ENCODE measurements at places on chromosomes 5 and 9. TPM values are rescaled to one million over a fixed set of nuclear protein-coding genes. Genes with fewer than 3 reads are reported as not detected.

The UAP1L1 gene
- 19.1 TPM for total RNA-seq

The PIP5KL1 gene
- 2.5 TPM for total RNA-seq

The GABRB2 gene
- total RNA-seq: not detected

The FAM240B gene
- total RNA-seq: not detected

The ATOX1 gene
- total RNA-seq: 46.9 TPM

The KLHL3 gene
- 24.1 TPM for total RNA-seq

The TMEM215 gene
- not detected for total RNA-seq

- DNase-seq: no peak
- peaks cover 30% of the 10 kb centered on the region for H3K27me3 ChIP-seq
These were observed 2.9 kb downstream of the PLCXD3 start for GRCh38 chr5:41507501-41507900.

- DNase-seq: no peak
- H3K4me3 ChIP-seq: no peak overlapping the region
- no peaks in the 10 kb centered on the region for H3K4me1 ChIP-seq
- no peak overlapping the region for H3K27ac ChIP-seq
- no peaks in the 10 kb centered on the region for H3K36me3 ChIP-seq
These were observed 558.6 kb upstream of the SGCD start for GRCh38 chr5:155768332-155768731.

- no peak for DNase-seq
- H3K27ac ChIP-seq: no peak overlapping the region
- H3K36me3 ChIP-seq: no peaks in the 10 kb centered on the region
- H3K4me1 ChIP-seq: no peaks in the 10 kb centered on the region
These were observed 22.6 kb downstream of the SEMA5A start for GRCh38 chr5:9523090-9523823.

- H3K4me3 ChIP-seq: no peak overlapping the region
- no peaks in the 10 kb centered on the region for H3K27me3 ChIP-seq
- no peaks in the 10 kb centered on the region for H3K36me3 ChIP-seq
- no peaks in the 10 kb centered on the region for H3K4me1 ChIP-seq
- no peak for DNase-seq
These were observed 505.1 kb downstream of the IRX1 start for GRCh38 chr5:4100739-4101138.

- H3K36me3 ChIP-seq: no peaks in the 10 kb centered on the region
- no peak overlapping the region for H3K4me3 ChIP-seq
- H3K4me1 ChIP-seq: no peaks in the 10 kb centered on the region
- peaks cover 3% of the 10 kb centered on the region for H3K27me3 ChIP-seq
- H3K27ac ChIP-seq: no peak overlapping the region
These were observed 56.0 kb upstream of the TPD52L3 start for GRCh38 chr9:6272229-6272598.

DNA sequence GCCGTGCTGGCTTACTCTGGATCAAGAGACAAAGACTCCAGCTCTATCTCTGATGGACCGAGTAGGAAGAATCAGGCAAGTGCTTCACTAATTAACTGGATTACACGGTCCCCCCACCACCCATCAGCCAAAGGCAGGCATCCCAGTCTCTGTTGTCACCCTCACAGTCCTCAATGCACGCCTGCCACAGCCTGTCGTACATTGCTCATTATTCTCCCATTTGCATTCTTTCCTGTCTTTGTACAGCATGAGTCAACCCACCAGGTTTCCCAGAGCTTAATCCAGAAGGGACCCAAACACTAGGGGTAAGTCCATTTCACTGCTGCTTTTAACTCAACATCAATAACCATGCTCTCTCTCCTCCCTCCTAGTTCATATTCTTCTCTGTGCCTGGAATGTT lies 44.4 kb downstream of the PCA3 start:
- no peak overlapping the region for H3K4me3 ChIP-seq
- H3K27me3 ChIP-seq: peaks cover 8% of the 10 kb centered on the region
- H3K27ac ChIP-seq: no peak overlapping the region
- no peak for DNase-seq
- no peaks in the 10 kb centered on the region for H3K36me3 ChIP-seq

GRCh38 chr9:120923620-120924328 lies 2.8 kb downstream of the TRAF1 start:
- peak overlapping the region; percentile 98 for H3K27ac ChIP-seq
- H3K27me3 ChIP-seq: no peaks in the 10 kb centered on the region
- DNase-seq: no peak

DNA sequence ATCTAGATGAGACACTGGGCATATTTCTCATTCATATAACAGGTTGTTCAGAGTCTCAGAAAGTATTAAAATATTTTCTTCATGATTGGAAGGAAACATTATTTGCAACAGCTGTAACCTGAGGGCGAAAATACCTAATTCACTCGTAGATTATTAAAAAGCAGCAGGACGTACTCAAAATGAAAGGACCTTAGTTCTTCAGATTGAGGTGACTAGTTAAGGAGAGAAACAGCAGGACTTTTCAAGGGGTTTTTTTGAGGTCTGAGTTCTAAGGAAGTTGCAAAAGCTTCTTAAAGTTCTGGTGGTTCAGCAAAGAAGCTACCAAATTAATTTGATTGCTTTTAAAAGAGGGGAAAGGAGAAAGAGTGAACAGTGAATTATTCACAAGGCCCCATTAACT lies 174.9 kb downstream of the TMEM161B start:
- no peaks in the 10 kb centered on the region for H3K36me3 ChIP-seq
- DNase-seq: no peak
- no peak overlapping the region for H3K4me3 ChIP-seq
- no peaks in the 10 kb centered on the region for H3K4me1 ChIP-seq
- H3K27ac ChIP-seq: no peak overlapping the region

- no peak overlapping the region for H3K4me3 ChIP-seq
- peaks cover 3% of the 10 kb centered on the region for H3K4me1 ChIP-seq
- no peak overlapping the region for H3K27ac ChIP-seq
- no peaks in the 10 kb centered on the region for H3K27me3 ChIP-seq
- no peaks in the 10 kb centered on the region for H3K36me3 ChIP-seq
These were observed 289.0 kb downstream of the NR3C1 start for GRCh38 chr5:143114481-143114880.

- H3K27ac ChIP-seq: peak within 1 kb of the TSS; percentile 100
- H3K4me1 ChIP-seq: peaks cover 52% of the 10 kb centered on the region
- H3K27me3 ChIP-seq: no peaks in the 10 kb centered on the region
- peak within 1 kb of the TSS; percentile 94 for H3K4me3 ChIP-seq
- DNase-seq: peak; percentile 86
These were observed at the start of gene NR3C1 for GRCh38 chr5:143403593-143404415. TSS of gene NR3C1 (minus strand) at chr5:143403686. CDS start at chr5:143400839, 2,847 bp downstream.

DNA sequence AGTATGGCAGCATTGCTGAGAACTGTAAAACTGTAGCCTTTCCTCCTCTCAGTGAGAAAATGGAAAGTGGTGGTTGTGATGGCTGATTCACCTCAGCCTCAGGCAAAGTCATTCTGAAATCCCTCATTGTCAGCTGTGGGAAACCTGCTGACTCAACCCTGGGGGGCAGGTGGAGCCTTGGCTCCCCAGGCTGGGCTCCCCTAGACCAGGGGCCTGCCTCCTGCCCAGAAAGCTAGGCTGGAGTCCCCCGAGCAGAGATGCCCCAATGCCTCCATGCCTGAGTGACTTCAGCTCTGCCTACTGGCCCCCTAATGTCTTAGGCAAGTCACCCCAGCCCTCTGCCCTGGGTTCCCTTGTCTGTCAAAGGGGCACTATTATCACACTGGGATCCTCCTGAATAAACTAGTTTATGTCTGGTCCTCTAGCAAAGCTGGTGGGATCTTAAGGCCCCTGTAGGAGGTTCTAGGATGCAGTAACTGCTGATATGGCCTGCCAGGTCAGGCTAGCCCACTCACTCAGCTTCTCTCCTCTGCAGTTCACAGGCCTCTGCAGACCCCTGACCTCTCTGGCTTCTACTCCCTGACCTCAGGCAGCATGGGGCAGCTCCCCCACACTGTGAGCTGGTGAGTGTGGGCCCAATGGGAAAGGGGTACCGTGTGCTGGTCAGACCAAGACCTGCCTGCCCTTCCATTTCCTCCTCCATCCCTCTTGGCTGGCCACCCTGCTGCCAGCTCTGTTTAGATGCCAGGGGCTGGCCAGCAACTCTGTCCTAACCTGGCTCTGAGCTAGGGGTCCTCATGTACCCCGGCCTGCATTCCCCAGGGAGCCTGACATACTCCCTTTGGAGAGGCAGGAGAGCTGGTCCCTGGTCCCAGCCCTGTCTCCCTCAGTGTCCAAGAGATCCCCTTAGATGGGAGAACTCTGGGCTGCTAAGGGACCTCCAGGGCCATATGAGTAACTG lies 24.2 kb downstream of the TCF7 start:
- H3K27me3 ChIP-seq: no peaks in the 10 kb centered on the region
- peak overlapping the region; percentile 59 for H3K27ac ChIP-seq
- no peak for DNase-seq
- H3K4me3 ChIP-seq: no peak overlapping the region

- no peak overlapping the region for H3K27ac ChIP-seq
- H3K4me1 ChIP-seq: peaks cover 15% of the 10 kb centered on the region
- DNase-seq: no peak
- no peak overlapping the region for H3K4me3 ChIP-seq
- peaks cover 10% of the 10 kb centered on the region for H3K36me3 ChIP-seq
- H3K27me3 ChIP-seq: no peaks in the 10 kb centered on the region
These were observed 59.8 kb downstream of the TNFSF15 start for GRCh38 chr9:114745879-114746550.

DNA sequence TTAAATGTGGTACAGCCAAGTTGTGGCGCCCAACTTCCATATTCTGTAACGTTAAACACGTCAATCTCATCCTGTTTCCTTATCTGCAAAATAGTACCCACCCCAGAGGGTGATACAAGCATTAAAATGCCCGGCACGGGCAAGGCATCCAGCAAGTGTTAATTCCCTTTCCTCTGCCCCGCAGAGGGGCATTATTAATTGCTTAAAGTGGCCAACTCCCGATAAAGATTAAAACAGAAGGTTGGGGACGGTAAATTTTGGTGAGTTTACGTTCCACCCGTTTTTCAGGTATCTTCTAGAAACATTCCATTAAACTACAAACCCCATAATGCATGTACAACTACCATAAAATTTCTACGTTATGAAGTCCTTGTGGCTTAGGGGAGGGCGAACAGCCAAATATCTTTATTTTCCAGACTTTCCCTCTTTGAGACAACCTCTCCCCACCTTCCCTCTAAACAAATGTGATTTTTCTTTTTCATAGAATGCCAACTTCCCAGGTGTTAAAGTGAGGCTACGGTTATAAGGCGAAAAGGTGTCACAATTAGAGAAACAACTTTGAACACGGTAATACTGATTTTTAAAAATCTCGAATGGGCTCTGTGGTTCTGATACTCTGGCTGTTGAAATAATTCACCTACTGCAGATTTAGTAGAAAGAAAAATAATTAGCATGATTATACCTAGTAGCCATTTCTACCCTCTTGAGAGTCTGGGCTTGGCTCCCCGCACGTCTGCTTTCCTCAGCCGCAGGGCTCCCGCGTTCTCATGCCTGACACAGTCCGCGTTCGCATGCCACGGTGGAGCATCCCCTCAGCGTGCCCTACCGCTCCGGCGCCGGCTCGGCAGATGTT lies 1.2 kb upstream of the GPBP1 start:
- H3K36me3 ChIP-seq: peaks cover 29% of the 10 kb centered on the region
- H3K27ac ChIP-seq: peak overlapping the region; percentile 99
- DNase-seq: peak; percentile 21

DNA sequence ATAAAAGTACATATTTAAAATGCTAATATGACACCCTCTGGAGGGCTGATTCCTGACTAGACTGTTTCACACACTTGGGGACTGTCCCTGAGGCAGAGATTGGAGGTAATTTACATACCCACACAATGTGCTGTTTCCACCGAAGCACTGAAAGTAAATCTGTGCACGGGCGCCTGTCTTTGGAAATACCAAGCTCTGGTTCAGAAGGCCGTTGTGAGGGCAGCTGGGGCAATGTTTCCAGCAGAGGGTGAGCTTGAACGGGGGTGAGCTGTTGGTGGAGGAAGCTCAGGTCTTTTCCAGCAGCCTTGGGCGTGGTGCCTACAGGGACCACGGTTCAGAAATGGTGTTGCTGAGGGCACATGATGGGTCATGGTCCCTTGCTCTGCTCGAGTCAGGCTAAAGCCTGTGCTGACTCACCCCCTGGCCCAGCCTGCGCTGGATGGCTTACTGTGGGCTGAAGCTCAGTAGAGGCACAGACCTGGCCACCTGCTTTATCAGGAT lies 25.8 kb upstream of the HMCN2 start:
- H3K4me3 ChIP-seq: no peak overlapping the region
- no peaks in the 10 kb centered on the region for H3K36me3 ChIP-seq
- no peaks in the 10 kb centered on the region for H3K27me3 ChIP-seq
- H3K4me1 ChIP-seq: peaks cover 36% of the 10 kb centered on the region

DNA sequence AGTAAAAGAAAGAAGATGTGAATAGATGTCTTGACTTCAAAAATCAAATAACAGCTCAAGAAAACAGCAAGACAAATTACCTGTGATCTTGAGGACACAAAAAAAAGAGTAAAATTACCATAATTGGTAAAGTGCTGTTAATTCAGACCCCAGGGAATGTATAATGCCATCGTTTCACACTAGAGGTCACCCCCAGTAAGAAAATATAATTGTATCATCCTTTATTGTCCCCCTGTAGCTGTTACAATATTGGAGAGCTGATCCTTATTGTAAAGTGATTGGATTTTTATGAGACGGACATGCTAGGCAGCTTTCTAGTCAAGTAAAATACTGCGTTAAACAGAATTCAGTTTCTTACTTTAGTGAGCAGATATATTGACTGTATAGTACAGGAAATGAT lies 377.0 kb downstream of the TLE1 start:
- no peak for DNase-seq
- no peaks in the 10 kb centered on the region for H3K27me3 ChIP-seq
- no peak overlapping the region for H3K4me3 ChIP-seq
- H3K4me1 ChIP-seq: no peaks in the 10 kb centered on the region
- H3K27ac ChIP-seq: no peak overlapping the region

GRCh38 chr9:33125461-33125860 lies 41.7 kb downstream of the B4GALT1 start:
- no peak for DNase-seq
- H3K4me1 ChIP-seq: peaks cover 19% of the 10 kb centered on the region
- peaks cover 39% of the 10 kb centered on the region for H3K36me3 ChIP-seq
- no peaks in the 10 kb centered on the region for H3K27me3 ChIP-seq
- no peak overlapping the region for H3K4me3 ChIP-seq
- no peak overlapping the region for H3K27ac ChIP-seq

DNA sequence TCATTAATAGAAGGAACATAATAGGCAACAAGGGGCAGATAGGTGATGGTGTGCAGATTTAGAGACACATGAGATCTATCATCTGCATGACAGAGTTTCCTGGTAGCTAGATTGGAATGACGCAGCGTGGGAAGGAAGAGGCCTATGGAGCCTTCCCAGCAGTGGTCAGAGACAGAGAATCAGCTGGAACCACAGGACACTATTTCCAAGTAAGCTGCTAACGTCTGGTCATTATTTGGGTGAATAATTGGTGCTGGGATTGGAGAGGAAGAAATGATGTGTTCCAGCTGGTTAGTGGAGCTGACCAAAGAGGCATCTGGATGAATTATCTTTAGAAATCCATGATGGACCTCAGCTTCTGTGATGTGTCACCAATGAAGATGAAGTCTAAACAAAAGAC lies 91.2 kb upstream of the PRR16 start:
- H3K4me3 ChIP-seq: no peak overlapping the region
- no peaks in the 10 kb centered on the region for H3K27me3 ChIP-seq
- H3K4me1 ChIP-seq: no peaks in the 10 kb centered on the region
- H3K36me3 ChIP-seq: no peaks in the 10 kb centered on the region

GRCh38 chr9:132744881-132745755 lies 74.9 kb downstream of the GTF3C4 start:
- DNase-seq: no peak
- H3K4me3 ChIP-seq: no peak overlapping the region
- peaks cover 40% of the 10 kb centered on the region for H3K27me3 ChIP-seq
- H3K4me1 ChIP-seq: no peaks in the 10 kb centered on the region
- no peak overlapping the region for H3K27ac ChIP-seq

- H3K27ac ChIP-seq: no peak overlapping the region
- H3K4me1 ChIP-seq: no peaks in the 10 kb centered on the region
- no peak for DNase-seq
- no peaks in the 10 kb centered on the region for H3K36me3 ChIP-seq
These were observed 567.4 kb downstream of the PRR16 start for GRCh38 chr5:121031491-121031890.

All from activated CD4-positive, alpha-beta T cell treated with anti-CD3 and anti-CD28 coated beads, Interleukin-2, amount 10 ng/mL, durations not matched to agents 7 days and 5 days (primary cell).